Stimulated activated CD8-positive, alpha-beta memory T cell treated with anti-CD3 and anti-CD28 coated beads, Interleukin-4, amount 100 ng/mL, for 1 hour (primary cell): ENCODE measurements at places on chromosomes 3 and 15.

DNA sequence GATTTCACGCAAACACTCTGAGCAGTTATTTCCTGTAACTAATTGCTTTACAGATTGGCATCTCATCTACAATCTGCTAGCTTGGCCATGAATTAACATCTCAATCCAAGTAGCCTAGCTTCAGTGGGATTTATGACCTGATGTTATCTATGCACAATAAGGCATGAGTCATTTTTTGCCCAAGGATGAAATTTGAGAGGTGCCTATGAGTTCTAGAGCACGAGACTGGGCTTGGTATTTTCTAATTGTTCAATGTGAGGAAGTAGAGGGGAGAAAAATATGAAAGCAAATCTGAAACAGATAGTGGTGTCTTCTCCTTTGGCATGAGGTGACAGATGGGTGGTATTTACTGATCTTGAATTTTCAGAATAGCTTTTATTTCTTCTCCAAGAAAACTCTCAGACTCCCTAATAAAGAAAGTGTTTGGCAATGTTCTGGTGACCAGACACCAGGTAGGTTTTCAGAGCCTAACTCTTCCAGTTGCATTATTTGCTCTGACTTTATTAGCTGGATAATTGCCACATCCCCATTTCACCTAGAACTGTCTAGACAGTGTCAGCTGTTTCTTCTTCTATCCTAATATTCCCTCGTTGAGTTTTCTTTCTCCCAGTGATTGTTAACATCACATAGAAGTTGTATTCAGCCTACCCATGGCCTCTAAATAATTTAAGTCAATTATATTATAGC lies 301.0 kb upstream of the UMPS start:
- DNase-seq = no peak

DNA sequence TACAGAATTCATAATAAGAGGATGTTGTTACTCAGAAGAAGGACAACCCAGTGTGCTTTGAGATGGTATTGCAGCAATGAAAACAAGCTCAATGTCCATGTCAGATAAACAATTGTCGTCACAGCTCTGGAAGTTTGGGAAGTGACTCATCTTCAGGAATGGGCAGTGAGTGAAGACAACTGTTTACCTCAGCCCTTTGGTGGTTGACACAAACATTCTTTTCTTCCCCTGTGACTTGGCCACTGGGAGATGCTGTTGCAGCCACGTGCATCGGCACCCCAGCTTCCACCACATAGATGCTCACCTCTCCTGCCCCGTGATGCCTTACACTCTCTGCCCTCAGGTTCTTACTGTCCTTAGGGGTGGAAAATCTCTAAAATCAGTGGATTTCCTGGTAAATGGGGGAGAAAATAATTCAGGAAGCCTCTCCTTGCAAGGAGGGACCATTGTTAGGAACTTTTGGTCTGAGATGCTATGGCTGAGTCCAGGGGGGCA lies 114.1 kb upstream of the GALNT15 start:
- no peak for DNase-seq

GRCh38 chr3:155083313-155083905 lies 3.3 kb downstream of the MME start:
- DNase-seq = no peak

- DNase-seq = no peak
Observed at GRCh38 chr3:175346573-175347356, 487.6 kb downstream of the NAALADL2 start.

DNA sequence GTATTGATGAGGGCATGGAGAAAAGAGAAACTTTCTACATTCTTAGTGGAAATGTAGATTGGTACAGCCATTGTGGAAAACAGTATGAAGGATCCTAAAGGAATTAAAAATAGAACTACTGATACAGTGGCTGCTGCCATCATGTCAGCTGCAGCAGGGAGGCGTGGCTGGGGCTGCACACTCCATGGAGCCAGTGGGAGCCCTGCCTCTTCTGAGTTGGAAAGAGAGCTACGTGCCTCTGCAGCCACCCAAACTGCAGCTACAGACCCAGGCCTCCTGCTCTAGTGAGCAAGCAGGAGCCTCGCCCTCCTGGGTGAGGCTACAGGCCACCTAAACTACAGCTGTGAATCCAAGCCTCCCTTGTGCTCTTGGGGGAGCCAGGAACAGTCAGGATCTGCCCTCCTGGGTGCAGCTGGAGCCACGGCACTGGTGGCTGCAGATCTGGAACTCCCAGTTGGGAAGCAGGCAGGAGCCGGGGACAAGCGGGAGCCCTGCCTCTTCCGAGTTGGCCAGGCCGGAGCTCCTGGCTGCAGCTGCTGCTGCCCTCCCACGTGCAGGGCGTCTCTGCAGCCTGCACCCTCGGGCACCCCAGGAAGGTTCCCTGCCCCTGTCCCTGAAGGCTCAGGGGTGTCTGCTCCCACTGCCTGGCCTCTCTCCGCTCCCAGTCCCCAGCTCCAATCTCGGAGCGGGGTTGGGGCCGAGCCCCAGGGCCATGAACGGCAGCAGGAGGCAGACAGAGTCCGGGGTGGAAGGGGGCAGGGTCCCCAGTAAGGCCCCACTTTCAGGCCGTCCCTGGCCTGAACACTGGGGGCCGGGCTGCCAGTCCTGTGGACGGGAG lies 64.5 kb downstream of the THBS1 start:
- DNase-seq = no peak

GRCh38 chr3:42205800-42206514 lies 60.0 kb downstream of the CCK start:
- DNase-seq = no peak

- DNase-seq = no peak
Observed at GRCh38 chr3:9178697-9179096, 70.7 kb downstream of the SRGAP3 start.

DNA sequence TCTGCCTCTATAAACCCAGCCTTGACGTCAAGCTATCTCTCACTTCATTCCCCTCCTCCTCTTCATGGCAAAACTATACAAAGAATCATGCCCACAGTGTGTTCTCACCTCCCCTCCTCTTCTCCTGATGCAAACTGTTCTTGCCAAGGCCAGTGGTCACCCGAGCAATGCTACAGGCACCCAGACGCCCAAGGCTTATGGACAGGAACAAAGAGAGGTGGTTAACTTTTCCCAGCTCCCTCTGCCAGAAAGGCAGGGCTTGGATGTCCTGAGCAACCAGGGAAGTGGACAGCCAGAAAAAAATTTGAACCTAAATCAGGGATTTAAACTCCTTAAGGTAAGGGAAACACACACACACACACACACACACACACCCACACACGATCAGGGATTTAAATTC lies 5.1 kb downstream of the SLC41A3 start:
- no peak for DNase-seq

- DNase-seq = no peak
Observed at GRCh38 chr15:43881944-43882343, 55.1 kb downstream of the WDR76 start.

DNA sequence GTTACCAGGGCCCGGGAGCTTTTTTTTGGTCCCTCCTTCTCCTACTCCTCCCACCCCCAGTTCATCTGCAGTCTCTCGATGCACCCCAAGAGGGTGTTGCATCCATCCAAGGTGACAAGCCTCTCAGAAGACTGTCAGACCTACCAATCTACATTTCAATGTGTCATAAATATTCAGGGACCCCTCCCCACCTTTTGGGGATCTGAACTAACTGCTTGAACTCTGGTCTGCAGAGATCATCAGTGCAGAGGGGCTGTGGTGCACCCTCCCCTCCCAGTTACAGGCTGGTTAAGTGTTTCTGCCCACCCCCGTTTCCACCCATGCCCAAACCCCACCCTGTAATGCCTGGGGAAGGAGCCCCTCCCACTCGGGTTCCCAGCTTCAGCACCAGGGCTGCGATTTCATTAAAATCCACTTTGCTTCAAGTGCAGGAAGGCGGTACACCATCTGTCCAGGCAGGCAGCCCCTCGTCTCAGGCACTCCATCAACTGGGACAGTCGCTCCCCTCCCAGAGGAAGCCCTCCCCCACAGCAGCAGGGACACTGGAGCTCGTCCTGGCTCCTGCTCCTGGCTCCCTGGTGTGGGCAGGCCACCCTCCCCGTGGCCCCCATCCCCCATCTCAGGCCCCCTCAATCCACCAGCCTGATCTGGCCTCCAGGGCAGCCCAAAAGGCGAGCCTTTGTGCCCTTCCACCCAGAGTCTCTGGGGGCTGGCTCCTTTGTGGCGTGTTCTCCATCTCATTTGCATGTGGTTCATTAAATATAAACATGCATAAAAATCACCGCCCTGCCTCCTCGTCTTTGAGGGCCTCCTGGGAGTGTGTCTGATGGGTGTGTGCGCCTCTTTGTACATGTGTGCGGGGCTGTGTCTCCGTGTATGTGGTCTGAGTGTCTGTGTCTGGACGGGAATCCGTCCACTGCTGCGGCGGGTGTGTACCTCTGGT lies 32.3 kb downstream of the RNU5B-1 start:
- DNase-seq = no peak

- no peak for DNase-seq
Observed at GRCh38 chr15:91298101-91298500, 198.0 kb downstream of the SV2B start.
